Stimulated activated CD4-positive, alpha-beta T cell treated with anti-CD3 and anti-CD28 coated beads, TNF-alpha, amount 100 ng/mL, for 24 hours (primary cell): ENCODE measurements at places on chromosomes 11 and 22.
A peak's percentile ranks its signal among the peaks of the same experiment; 100 is the strongest.

DNA sequence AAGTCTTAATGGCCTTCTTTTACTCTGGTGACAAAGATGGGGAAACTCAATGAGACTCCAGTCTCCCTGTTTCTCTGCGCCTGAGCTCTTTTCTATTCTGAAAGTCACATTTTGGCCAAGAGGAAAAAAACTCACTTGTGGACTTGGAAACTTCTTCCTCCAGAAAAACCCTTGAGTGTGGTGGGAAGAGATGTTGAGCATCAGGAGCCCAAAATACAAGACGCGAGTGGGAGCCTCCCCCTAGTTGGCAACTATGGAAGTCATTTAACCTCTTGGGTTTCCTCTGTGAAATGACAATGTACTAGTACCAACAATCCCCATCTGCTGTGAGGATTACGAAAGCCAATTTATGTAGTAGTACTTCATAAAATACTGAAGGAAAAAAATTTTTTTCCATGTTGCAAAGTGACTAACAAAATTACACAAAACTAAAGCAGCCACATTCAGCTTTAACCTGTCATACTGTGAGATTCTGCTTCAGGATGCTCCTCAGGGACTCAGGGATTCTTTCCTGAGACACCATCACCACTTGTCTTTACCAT is 524 bp upstream of the SLC25A17 start:
- DNase-seq: no peak

DNA sequence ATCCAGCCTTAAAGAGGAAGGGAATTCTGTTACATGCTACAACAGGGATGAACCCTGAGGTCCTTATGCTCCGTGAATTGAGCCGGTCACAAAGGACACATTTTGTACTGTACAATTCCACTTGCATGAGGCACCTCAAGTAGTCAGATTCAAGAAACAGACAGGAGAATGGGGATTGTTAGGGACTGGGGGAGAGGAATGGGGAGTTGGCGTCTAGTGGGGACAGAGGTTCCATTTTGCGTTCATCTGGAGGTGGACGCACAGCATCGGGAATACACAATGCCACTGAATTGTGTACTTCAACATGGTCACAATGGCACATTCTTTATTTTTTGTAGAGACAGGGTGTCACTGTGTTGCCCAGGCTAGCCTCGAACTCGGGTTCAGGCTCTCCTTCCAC is 14.1 kb downstream of the TBX1 start:
- DNase-seq: no peak

DNA sequence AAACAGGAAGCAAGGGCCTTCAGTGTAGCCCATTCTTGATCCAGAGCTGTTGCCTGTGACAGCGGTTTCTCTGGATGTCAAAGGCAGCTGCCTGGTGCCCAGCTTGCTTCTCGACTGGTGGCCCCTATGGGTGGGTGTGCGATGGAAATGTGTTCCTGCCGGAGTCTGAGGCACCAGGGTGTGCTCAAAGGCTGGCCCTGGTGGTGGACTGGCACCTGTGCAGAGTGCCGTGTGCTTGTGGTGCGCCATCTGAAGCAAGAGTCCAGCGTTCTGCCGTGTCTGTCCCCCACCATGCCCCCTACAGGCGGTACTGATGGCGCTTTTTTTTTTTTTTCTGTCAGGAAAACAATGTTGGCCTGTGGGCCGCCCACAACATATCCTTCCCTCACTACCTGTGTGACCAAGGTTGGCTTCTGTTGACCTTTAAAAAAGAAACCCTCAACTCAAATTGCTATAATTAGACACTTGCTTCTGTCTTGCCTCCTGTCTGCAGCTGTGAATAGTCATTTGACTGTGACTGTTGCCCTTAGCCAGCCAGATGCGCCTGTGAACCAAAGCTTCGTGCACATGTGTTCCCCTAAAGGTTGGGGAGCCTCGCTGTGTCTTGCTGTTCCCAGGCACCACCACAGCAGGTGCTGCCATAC is 4.7 kb upstream of the RANBP1 start:
- no peak for DNase-seq

DNA sequence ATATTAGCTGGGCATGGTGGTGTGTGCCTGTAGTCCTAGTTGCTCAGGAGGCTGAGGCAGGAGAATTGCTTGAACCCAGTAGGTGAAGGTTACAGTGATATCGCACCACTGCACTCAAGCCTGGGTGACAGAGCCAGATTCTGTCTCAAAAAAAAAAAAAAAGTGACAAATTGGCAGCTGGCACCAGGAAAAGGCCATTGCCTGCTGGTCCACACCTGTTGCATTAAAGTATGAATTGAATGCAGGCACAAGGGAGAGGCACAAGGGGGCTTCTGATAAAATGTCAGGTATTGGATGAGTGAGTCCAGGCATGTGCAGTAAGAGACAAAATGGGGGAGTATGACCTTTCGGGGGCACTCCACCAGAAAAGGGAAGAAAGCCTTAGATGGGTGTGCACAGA is 28.2 kb downstream of the ZNF70 start:
- no peak for DNase-seq

GRCh38 chr11:115885535-115886421 is 381.6 kb upstream of the CADM1 start:
- DNase-seq: no peak

DNA sequence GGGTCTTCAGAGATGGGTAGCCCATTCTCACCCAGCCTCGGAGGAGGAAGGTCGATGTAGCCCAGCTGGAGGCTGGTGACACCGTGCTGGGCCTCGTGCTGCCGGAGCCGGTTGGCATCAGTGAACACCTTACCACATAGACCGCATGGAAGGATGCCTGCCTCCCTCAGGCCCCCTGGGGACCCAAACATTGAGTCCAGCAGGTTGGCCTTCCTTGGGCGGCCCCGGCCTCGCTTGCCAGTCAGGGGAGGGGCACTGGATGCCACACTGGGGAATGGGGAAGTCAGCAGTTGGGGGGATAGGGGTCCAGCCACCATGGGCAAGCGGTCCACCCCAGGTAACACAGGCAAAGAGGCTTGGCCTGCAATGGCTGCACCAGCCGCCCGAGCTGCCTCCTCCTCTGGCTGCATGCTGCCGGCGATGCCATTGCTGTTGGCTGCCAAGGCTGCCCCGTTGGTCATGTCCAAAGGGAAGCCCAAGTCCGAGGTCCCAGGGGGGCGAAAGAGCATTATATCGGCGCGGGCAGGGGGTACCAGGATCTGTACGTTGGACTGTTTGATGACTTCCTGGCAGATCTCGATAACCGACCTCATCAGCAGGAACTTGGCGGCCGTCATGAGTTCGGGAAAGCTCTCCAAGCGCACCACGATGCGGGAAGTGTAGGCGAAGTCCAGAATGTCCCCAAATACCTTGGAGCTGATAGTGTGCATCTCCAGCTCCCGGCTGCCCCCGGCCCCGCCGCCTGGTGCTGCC is 1.4 kb downstream of the PATZ1 start:
- DNase-seq: peak; percentile 21

DNA sequence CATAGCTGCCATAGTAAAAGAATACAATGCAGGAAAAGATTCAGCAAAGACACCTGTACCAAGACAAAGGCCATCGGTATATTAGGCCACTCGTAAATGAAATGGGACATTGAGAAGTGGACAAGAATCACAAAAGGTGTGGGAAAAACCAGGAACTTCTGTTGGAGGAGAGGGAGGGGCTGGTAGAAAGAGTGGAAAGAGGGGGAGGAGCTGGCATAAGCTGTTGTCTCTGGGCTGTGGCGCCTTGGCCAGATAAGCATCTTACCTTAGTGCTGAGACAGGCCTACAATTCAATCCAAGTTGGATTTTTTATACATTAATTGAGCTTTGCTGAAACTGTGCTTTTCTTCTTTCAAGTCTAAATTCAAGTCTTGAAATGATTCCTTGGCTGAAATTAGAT is 37.1 kb downstream of the ZNF202 start:
- DNase-seq: no peak

DNA sequence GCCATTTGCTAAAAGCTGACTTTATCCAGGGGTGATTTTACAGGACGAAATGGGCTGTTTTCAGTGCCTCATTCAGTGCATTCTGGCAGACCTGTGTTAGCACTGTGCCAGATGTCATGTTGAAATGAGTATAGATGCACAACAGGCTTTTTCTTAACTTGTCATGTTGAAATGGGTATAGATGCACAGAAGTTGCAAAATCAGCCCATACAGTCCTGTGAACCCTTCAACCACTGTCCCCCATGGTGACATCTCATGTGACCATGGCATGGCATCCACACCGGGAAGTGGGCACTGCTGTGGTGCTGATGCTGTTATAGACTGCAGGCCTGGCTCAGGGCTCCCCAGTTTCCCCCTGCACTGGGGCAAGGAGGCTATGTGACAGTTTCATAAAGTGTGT is 2.5 kb downstream of the TALDO1 start:
- no peak for DNase-seq

- no peak for DNase-seq
Measured at GRCh38 chr11:117823946-117824420, 561 bp downstream of the FXYD2 start.

DNA sequence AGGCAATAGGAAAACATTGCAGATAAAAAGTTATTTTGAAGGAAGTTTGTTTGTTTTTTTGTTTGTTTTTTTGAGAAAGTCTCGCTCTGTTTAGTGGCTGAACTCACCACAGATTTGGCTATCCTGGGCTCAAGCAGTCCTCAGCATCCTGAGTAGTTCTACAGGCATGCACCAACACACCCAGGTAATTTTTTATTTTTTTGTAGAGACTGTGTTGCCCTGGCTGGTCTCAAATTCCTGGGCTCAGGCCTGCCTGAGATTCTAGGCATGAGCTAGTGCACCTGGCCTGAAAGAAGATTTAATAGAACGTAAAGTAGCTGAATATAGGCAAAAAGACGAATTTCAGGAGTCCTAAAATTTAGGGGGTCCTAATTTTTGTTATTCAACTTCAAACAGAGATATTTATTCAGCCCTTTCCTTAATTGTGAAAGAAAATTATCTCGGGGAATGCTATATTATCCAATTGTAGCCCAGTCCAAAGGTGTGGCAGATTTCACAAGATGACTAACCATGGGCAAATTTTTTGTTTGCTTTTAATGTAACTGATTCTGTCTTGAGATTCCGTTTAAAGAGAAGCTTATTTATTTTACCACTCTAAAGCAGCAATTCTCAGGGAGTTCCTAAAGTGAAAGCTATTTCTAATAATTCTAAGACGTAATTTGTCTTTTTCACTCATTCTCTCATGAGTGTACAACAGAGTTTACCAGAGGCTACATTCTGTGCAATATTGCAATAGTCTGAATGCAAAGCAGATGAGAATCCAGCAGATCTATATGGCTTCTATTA is 940 bp downstream of the IL18 start:
- no peak for DNase-seq

- no peak for DNase-seq
Measured at GRCh38 chr11:63811522-63811921, 1.7 kb upstream of the SPINDOC start.

GRCh38 chr11:789943-790342 is at the start of gene CEND1:
TSS of gene CEND1 (minus strand) at chr11:790090. CDS start at chr11:788576, 1,514 bp downstream.
- peak; percentile 56 for DNase-seq

- no peak for DNase-seq
Measured at GRCh38 chr11:62129590-62130282, 5.9 kb downstream of the INCENP start.

- no peak for DNase-seq
Measured at GRCh38 chr11:118213781-118214180, 11.0 kb downstream of the JAML start.

GRCh38 chr22:20424568-20424931 is 13.1 kb downstream of the SCARF2 start:
- no peak for DNase-seq

GRCh38 chr11:124174001-124174583 is 9.1 kb upstream of the OR10D3 start:
- no peak for DNase-seq

- DNase-seq: no peak
Measured at GRCh38 chr11:46858920-46859546, 13.0 kb upstream of the CKAP5 start.

GRCh38 chr22:19571207-19571795 is 47.1 kb upstream of the CLDN5 start:
- DNase-seq: no peak

- no peak for DNase-seq
Measured at GRCh38 chr22:36081023-36081431, 52.4 kb upstream of the RBFOX2 start.

DNA sequence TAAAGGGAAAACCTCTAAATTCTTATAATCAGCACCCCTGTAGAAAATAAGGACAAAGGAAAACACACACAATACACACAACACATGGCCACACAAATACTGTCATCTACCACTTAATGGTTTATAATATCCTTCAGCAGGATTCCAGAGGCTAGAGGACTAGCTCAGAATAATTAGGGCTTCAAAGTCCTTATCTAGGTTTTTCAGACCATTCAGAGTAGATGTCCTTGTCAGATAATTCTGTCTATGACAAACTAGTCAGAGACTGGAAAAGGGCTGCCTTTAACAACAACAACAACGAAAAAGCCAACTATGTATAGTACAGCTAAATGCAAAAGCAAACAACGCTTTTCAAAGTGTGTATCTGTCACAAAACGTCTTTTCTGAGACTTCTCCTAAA is 456.5 kb upstream of the CNTN5 start:
- DNase-seq: no peak

GRCh38 chr11:108253176-108253575 is 30.3 kb downstream of the ATM start:
- DNase-seq: no peak

- no peak for DNase-seq
Measured at GRCh38 chr11:122141725-122142124, 25.7 kb upstream of the BLID start.

- DNase-seq: no peak
Measured at GRCh38 chr11:10506008-10506370, 35.0 kb downstream of the RNF141 start.

DNA sequence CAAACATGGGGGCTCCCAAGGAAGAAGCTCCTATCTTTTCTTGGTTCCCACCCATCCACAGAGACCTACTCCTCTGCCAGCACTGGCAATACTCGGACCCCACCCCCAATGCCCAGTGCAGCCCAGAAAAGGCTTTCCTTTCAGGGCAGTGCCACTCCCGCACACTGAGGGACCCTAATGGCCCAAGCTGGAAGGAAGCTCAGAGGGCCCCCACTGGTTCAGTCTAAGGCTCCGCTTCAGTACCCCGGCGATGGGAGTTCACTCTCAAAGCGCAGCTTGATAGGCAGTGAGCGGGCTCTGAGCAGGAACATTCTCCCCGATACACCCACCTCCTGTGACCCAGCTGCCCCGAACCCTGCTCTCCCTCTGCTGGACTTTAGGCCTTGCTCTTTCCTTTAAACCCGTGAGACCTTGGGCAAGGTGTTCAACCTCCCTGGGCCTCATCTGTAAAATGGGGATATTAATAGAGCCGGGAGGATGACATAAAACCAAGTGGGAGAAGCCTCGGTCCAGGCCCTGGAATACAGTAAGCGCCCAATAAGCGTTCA is 48.4 kb downstream of the CHRDL2 start:
- no peak for DNase-seq

DNA sequence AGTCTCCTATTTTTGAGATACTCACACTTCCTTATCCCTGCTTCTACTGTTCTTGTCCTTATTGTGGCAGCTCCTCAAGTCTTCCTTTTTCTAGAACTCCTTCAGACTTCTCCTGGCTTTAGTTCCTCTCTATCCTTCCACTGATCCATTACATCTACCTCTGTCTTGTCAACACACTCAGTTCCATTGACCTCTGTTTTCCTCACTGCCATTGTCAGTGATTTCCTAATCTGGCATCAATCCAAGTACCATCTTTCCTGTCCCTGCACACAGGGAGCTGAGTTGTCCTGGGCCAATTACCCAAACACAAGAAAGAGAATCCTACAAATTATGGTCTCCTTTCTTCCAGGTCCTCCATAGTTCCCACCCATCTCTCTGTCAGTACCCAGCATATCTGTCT is 27.9 kb upstream of the RIC3 start:
- no peak for DNase-seq

GRCh38 chr22:47009304-47010101 is 247.1 kb downstream of the TBC1D22A start:
- no peak for DNase-seq

- no peak for DNase-seq
Measured at GRCh38 chr11:13183094-13183825, 94.3 kb upstream of the BMAL1 start.
